EH (cell line): ENCODE measurements at places on chromosomes 2 and 18.
A peak's percentile ranks its signal among the peaks of the same experiment; 100 is the strongest.

DNA sequence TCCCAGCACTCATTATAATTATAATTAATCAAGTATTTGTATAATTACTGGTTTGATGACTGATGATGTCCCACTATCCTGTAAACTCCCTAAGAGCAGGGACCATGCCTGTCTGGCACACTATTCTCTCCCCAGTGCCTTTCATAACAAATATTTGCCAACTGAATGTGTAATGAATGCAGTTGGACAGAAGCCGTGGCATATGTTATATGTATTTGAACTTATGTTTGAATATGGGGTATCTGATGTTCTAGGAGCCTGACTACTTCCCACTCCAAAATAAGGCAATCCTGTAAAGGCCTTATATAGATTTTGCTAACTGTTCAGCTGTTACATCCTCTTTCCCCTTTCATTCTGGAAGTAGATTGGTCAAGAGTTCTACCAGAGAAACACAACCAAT lies 19.7 kb downstream of the OSBPL6 start:
- no peak for DNase-seq

DNA sequence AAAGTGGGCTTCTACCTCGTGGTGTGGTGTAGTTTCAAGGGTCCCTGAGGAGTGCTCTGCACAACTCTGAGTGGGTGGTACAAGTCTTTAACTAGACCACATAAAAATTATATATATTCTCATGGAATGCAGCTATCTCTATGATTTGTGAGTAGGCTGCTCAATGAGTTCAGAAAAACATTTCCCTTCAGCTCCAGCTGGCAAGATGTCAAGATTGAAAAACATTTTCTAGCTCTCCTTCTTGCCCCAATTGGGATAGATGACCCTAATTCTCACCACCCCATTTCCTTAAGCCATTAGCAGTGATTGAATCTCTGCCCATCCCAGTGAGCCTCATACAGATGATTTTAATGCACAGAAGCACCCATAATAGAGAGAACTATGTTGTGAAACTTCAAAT lies 28.3 kb upstream of the SP3 start:
- no peak for DNase-seq

GRCh38 chr2:8882094-8882493 lies 44.7 kb upstream of the KIDINS220 start:
- peak; percentile 32 for DNase-seq

DNA sequence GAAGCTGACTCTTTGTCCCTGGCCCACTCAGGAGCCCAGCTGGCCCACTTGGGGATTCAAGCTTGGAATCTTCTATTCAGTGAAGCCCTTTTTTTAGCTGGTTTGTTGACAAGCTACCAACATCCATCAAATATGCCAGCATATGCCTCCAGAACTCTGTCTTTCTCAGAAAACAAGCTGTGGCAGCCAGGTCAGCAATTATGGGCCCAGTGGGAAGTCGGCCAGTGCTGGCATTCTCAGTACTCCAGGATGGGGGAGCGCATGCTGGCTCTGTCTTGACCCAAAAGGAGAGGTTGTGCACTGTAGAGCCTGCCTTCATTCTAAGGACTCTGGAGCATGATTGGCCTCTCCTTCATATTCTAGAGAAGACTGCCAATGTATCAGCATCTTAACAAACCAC lies 401.5 kb downstream of the CNTNAP5 start:
- DNase-seq: no peak

GRCh38 chr2:65992198-65992554 lies 442.7 kb upstream of the MEIS1 start:
- no peak for DNase-seq

- DNase-seq: peak; percentile 19
Observed at GRCh38 chr2:85355521-85355920, 952 bp downstream of the ELMOD3 start.

GRCh38 chr2:38797250-38797676 lies 19.3 kb downstream of the GEMIN6 start:
- peak; percentile 34 for DNase-seq

GRCh38 chr18:42296723-42297122 lies 341.7 kb downstream of the PIK3C3 start:
- DNase-seq: no peak

- no peak for DNase-seq
Observed at GRCh38 chr2:31748041-31748440, 167.3 kb upstream of the SRD5A2 start.

DNA sequence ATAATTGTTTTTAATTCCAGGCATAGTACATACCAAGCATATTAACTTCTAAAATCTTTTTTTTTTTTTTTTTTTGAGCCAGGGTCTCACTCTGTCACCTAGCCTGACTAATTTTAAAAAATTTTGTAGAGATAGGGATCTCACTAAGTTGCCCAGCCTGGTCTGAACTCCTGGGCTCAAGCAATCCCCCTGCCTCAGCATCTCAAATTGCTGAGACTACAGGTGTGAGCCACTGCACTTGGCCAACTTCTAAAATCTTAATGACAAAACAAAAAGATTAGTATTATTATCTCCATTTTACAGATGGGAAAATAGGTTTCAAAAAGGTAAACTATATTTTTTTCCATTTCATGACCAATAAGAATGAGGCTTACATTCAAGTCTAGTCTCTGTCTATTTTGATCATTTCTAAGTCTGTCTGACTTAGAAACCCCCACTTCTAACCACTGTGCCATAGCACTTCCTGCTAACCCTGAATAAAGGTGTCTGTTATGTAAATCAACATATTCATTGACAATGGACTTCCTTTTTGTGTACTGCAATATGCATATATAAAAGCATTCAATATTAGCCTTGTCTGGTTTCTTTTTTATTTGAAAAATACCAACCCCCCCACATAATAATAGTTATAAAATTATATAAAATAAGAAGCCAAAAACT lies 28.7 kb upstream of the ZEB2 start:
- no peak for DNase-seq

DNA sequence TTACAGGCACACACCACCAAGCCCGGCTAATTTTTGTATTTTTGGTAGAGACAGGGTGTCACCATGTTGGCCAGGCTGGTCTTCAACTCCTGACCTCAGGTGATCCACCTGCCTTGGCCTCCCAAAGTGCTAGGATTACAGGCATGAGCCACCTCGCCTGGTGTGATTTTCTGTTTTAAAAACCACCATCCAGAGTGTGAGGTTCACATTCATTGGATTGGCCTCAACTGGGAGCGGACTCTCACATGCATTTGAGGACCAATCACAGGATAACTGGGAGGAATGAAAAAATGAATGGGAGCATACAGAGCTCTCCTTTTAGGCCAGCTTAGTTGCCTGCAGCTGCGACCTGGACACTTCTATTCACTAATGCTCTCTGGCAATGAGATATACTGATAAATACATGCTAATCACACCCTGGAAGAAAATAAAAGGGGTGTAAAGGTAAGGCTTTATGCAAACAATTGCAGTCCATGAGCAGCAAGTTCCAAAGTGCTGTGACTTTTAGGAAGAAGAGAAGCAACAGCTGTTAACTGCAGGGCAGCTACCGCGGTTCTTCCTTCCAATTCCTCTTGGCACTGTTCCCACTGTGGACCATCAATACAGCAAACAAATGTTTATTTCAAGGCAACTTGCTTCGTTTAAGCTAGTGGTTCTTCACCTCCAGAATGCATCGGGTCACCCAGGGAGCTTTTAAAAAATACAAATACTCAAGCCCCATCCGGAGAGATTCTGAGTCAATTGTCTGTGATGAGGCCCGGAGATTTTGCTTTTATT lies 49.5 kb upstream of the FZD5 start:
- no peak for DNase-seq

- DNase-seq: no peak
Observed at GRCh38 chr2:134323777-134324176, 69.9 kb downstream of the MGAT5 start.

- peak; percentile 41 for DNase-seq
Observed at GRCh38 chr2:170815746-170816503, 762 bp upstream of the GAD1 start.

GRCh38 chr18:50313031-50313607 lies 25.6 kb upstream of the CXXC1 start:
- no peak for DNase-seq

- no peak for DNase-seq
Observed at GRCh38 chr2:96558061-96558460, 21.5 kb downstream of the ARID5A start.

- no peak for DNase-seq
Observed at GRCh38 chr18:76518860-76519538, 24.0 kb upstream of the ZNF516 start.

- DNase-seq: no peak
Observed at GRCh38 chr2:239188536-239188935, 212.3 kb downstream of the HDAC4 start.

DNA sequence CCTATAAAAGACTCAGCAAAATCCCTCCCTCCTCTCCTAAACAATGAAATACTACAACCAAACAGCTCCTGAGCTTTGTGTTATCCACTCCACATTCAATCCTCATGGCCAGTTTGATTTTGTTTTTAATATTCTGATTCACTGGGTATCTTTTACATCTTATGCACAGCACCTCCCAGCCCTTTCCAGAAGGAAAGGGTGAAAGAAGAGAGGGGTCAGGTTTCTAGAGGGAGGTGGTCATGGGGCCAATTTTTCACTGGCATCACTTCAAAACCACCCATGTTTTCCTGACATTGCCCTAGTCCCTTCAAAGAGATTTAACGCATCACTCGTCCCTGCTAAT lies 315.6 kb downstream of the LPIN1 start:
- DNase-seq: no peak

- DNase-seq: no peak
Observed at GRCh38 chr18:650428-650858, 7.0 kb upstream of the TYMS start.

- peak; percentile 20 for DNase-seq
Observed at GRCh38 chr2:12005886-12006681, 259.7 kb downstream of the LPIN1 start.

DNA sequence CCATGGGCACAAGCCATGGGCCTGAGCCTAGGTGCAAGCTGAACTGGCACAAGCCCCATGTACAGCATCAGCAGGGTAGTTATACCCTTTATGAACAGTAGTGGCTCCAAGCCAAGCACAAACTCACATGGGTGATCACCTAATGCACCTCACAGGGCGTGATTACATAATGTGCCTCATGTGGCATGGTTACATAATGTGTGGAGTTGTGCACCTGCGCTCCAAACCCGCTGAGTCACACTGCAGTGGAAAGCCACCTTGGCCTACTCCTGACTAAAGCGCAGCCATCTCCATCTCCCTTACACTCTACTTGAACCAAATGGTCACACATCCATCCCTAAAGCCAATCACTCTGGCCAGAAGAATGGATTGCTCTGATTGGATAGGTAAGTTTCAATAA lies 279.7 kb downstream of the MBD2 start:
- DNase-seq: no peak

- DNase-seq: peak; percentile 51
Observed at GRCh38 chr18:73577365-73577764, 570.3 kb downstream of the FBXO15 start.

DNA sequence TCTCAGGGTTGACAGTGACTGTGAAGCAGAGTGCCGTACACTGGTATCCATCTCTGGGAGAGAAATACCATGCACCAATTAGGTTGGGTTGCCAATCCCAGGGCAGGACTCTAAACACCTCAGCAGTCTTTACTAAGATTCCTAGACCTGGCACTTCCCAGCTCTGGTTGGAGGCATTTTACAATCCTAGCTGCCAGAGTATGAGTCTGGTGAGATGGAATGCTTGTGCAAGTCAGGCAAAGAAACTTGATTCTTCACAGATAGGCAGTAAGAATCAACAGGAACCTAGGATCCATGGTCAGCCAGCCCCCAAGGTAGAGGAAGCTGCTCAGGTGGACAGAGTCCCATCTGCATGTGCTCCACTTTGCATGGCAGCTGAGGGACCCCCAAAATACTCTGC lies 6.0 kb upstream of the UGT1A5 start:
- peak; percentile 85 for DNase-seq

DNA sequence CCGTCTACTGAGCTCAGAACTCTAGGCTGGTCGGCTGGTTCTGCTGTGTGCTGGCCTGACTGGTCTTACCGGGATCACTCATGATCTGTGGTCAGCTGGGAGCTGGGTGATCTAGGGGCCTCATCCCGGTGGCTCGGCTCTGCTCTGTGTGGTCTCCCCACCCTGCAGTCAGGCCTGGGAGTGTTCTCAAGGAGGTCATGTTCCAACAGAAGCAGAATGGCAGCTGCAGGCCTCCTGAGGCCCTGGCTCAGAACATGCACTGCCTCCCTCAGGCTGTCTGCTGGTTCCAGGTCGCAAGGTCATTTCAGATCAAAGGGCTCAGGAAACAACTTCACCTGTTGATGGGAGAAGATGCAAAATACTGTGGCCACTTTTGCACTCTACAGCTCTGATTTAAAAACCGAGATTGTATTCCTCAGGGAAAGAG lies 81.1 kb upstream of the RFX8 start:
- DNase-seq: no peak

DNA sequence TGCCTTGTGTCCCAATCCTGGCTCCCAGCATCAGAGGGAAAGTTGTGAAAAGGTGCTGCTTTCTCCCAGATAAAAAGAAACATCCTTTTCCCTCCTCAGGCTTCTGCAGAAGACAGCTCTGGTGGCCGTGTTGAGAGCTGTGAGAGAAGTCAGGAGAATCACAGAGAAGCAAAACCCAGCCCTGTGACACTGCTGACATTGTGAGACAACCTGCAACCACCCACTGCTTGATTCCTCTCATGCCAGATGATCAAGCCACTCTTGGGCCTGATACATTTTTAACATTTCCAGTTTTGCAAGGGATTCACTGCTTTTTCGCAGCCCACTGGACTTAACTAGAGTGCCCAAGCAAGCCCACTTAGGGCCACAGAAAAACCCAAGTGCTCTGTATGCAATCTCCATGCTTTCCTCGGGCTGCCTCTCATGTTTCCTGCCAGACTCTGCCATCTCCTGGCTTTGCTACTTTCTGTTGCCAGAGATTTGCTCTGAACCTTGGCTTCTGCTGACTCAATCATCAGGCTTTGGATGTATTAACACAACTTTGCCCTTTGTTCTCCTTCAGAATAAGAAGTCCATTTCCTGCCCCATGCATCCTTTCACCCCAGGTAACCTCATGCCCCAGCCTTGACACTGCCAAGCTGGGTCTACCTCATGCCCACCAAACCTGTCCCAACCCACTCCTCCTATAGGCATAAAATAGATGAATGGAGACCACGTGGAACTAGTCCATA lies 24.9 kb upstream of the TTR start:
- no peak for DNase-seq

GRCh38 chr2:76310894-76311633 lies 600.3 kb upstream of the GCFC2 start:
- no peak for DNase-seq

- DNase-seq: peak; percentile 70
Observed at GRCh38 chr2:235162082-235162836, 210.4 kb downstream of the SH3BP4 start.
